Naive thymus-derived CD4-positive, alpha-beta T cell (primary cell): ENCODE measurements at places on chromosomes 5 and 9. TPM values are rescaled to one million over a fixed set of nuclear protein-coding genes. Genes with fewer than 3 reads are reported as not detected.

GRCh38 chr5:113000466-113000865, 23.9 kb downstream of the DCP2 start:
- H3K4me3 ChIP-seq: no peak overlapping the region
- peaks cover 21% of the 10 kb centered on the region for H3K36me3 ChIP-seq
- no peak for DNase-seq
- H3K27me3 ChIP-seq: no peaks in the 10 kb centered on the region
- H3K27ac ChIP-seq: no peak overlapping the region
- no peaks in the 10 kb centered on the region for H3K4me1 ChIP-seq

Gene PTPRD
- 0.15 TPM in 1 of 2 replicates, not detected in the other for total RNA-seq

- no peaks in the 10 kb centered on the region for H3K4me1 ChIP-seq
- H3K36me3 ChIP-seq: no peaks in the 10 kb centered on the region
- no peak for DNase-seq
- no peak overlapping the region for H3K27ac ChIP-seq
Measured at GRCh38 chr5:135130261-135131215, 96.5 kb upstream of the PITX1 start.

GRCh38 chr9:20561531-20561930, 60.8 kb downstream of the MLLT3 start:
- peaks cover 11% of the 10 kb centered on the region for H3K4me1 ChIP-seq
- no peak overlapping the region for H3K27ac ChIP-seq
- no peak for DNase-seq
- H3K36me3 ChIP-seq: no peaks in the 10 kb centered on the region
- H3K27me3 ChIP-seq: no peaks in the 10 kb centered on the region
- H3K4me3 ChIP-seq: no peak overlapping the region

DNA sequence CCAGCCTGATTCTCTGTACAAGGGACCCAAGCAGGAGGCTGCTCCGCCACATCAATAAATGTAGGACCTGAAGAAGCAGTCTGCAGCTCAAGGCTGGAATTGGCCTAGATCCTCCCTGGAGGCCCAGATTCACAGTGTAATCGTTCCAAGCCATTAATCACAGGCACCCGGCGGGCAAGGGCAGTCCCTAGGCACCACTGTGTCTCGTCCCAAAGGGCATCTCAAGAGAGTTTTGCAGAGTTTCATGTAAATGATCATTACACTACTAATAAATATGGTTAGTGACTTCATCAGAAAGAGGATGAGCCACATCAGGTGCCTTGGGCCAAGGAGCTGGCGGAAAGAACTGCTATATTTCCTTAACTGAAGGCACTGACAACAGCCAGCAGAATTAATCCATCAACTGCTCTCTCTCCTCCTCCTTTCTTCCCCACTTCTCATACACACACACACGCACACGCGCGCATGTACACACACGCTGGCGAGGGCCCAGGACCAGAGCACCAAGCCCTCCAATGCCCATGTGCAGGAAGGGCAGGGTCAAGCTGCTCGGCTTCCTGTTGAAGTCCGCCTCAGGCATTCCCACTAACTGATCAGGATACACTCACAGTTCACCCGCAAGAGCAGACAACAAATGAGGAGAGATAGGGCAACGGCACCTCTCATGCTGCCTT, 33.9 kb downstream of the GNAQ start:
- no peak for DNase-seq
- no peak overlapping the region for H3K4me3 ChIP-seq
- no peak overlapping the region for H3K27ac ChIP-seq
- no peaks in the 10 kb centered on the region for H3K27me3 ChIP-seq

DNA sequence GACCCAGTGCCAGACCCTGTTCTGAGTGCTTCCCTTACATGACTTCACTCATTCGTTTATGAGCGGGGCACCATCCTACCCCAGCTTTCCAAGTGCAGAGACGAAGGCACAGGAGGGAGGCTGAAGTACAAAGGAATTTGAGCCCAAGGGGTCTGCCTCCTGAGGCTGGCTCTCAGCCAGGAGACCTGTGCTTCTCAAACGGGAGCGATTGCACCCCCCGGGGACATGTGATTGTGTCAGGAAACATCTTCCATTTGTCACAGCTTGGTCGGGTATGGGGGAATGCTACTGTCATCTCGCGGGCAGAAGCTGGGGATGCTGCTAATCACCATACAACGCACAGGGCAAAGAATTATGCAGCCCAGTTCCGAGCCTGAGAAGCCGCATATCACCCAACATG, 23.9 kb downstream of the ADCY2 start:
- H3K4me3 ChIP-seq: no peak overlapping the region
- H3K36me3 ChIP-seq: no peaks in the 10 kb centered on the region
- no peaks in the 10 kb centered on the region for H3K27me3 ChIP-seq
- H3K4me1 ChIP-seq: no peaks in the 10 kb centered on the region
- H3K27ac ChIP-seq: no peak overlapping the region

GRCh38 chr5:54480296-54480695, 24.8 kb downstream of the HSPB3 start:
- no peak overlapping the region for H3K27ac ChIP-seq
- H3K4me3 ChIP-seq: no peak overlapping the region
- no peaks in the 10 kb centered on the region for H3K4me1 ChIP-seq
- no peak for DNase-seq

DNA sequence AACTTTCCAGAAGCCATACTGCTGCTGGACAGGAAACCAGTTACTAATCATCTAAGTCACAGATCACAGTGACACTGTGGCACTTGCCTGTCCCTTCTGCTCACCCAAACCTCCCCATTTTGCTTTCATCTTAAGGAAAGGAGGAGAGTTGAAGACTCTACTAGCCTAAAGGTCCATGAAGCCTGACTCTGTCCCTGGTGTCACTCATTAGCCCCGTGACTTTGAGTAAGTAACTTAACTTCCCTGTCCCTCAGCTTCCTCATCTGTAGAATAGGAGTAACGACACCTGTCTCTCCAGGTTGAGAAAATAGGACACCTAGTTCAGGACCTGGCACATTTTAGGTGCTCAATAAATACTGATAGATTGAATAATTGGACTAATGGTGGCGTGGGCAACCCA, 536 bp upstream of the SLC6A7 start:
- H3K27me3 ChIP-seq: no peaks in the 10 kb centered on the region
- DNase-seq: no peak
- no peaks in the 10 kb centered on the region for H3K4me1 ChIP-seq
- H3K27ac ChIP-seq: no peak overlapping the region

DNA sequence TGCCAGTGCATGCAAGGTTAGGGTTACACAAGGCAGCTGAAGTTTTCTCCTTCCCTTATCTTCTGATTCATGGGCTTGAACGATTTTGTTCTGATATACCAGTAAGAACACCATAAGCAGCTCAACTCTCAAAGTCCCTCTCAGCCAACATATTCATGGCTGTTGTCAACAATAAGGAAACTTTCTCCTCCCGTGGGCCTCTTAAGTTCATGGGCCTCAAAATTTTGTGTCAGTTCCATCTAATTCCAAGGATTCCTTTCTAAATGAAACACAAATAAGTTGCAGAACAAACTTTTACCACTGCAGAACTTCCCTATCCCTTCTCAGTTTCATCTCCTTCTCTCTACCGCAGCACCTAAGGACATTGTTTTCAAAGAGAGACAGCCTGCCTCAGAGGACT, 23.6 kb upstream of the CAST start:
- DNase-seq: no peak
- H3K27ac ChIP-seq: no peak overlapping the region
- H3K4me1 ChIP-seq: no peaks in the 10 kb centered on the region
- peaks cover 5% of the 10 kb centered on the region for H3K27me3 ChIP-seq
- H3K4me3 ChIP-seq: no peak overlapping the region

DNA sequence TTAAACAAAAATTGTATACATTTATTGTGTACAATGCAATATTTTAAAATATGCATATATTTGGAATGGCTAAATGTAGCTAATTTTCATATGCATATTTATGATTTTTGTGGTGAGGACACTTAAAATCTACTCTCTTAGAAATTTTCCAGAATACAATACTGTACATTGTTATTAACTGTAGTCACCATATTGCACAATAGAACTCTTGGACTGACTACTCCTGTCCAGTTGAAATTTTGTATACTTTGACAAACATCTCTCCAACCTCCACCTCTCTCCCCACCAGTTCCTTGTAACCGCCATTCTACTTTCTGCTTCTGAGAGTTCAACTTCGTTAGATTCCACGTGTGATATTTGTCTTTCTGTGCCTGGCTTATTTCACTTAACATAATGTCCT, 49.2 kb upstream of the TAF11L2 start:
- no peaks in the 10 kb centered on the region for H3K36me3 ChIP-seq
- H3K4me1 ChIP-seq: no peaks in the 10 kb centered on the region
- H3K4me3 ChIP-seq: no peak overlapping the region
- DNase-seq: no peak
- H3K27ac ChIP-seq: no peak overlapping the region
- H3K27me3 ChIP-seq: no peaks in the 10 kb centered on the region

DNA sequence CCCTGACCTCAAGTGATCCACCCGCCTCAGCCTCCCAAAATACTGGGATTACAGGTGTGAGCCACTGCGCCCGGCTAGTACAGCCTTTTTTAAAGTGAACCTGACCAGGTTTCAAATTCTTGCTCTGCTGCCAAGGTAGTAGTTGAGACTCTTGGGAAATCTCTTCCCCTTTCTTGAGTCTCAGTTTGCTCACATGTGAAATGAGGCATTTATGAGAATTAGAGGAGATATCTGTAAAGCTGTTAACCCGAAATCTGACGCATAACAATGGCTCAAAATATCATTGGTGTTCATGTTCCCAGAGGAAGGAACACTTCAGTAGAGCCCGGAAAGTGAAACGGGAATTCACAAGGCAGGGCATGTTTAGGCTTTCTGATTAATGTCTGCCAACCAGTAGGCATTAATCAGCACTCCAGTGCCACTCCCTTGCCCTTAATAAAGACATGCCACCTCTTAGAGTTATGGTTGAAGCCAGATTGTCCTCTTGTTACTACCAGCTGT, 1.5 kb downstream of the ARPC5L start:
- no peaks in the 10 kb centered on the region for H3K27me3 ChIP-seq
- peaks cover 15% of the 10 kb centered on the region for H3K4me1 ChIP-seq
- no peak overlapping the region for H3K4me3 ChIP-seq
- H3K36me3 ChIP-seq: no peaks in the 10 kb centered on the region
- DNase-seq: no peak
